Mesothelial cell of epicardium (in vitro differentiated cells): ENCODE measurements at places on chromosomes 7 and 10. TPM values are rescaled to one million over a fixed set of nuclear protein-coding genes. Genes with fewer than 3 reads are reported as not detected.

CLEC5A gene
- not detected in 3 replicates for total RNA-seq

DNA sequence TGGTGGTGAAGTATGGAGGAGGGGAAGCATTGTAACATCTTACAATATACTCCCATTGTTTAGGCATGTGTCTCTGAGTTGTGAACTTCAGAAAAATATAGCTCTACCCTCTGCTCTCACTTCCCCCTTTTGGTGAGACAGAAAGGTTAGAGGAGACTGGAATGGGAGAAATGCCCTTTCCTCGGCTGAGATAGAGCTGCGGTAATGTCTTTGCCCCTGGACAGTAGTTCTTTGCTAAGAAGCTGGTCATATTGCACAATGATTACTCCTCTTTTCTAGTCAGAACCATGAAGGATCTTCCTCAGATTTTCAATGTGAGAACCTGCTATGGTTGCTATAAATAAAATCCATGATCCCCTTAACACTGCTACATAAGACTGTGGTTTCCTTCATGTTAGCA, 171.0 kb downstream of the SEM1 start:
- H3K4me3 ChIP-seq, result no peak overlapping the region
- peaks cover 5% of the 10 kb centered on the region for H3K27me3 ChIP-seq
- H3K27ac ChIP-seq, result no peak overlapping the region
- no peak for DNase-seq
- H3K4me1 ChIP-seq, result no peaks in the 10 kb centered on the region

- no peak overlapping the region for H3K27ac ChIP-seq
- peaks cover 6% of the 10 kb centered on the region for H3K4me1 ChIP-seq
- H3K36me3 ChIP-seq, result no peaks in the 10 kb centered on the region
- H3K4me3 ChIP-seq, result no peak overlapping the region
- DNase-seq, result no peak
These were observed 34.0 kb upstream of the CNPY1 start for GRCh38 chr7:155580367-155580766.

DNA sequence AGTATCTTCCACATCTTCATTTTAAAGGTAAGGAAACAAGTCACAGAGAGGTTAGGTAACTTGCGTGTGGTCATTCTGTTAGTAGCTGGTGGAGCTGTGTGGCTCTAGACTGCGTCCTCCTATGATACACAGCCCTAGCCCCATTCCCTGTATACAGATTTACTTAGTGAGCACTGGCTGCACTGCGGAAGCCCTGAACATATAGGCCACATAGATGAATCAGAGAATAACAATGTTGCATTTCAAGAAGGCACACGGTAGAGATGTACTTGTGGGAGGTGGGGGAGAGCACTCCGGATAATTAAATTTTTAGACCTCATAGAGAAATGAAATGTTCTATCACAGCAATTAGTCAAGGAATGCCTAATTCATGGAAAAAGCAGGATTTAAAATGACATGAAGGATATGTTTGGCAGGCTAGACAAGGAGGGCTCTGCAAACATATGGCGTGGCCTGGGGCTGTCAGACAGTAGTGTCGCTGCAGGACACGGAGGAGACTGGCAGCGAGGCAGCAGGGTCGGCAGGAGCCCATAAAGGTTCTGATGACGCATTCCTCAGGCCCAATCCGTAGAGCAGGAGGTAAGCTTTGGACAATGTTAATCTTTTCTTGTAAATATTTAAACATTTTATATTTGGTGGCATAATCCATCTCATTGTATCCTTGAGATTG, 29.5 kb downstream of the RAB11FIP2 start:
- peaks cover 14% of the 10 kb centered on the region for H3K4me1 ChIP-seq
- peak overlapping the region; percentile 81 for H3K27ac ChIP-seq
- H3K4me3 ChIP-seq, result no peak overlapping the region
- H3K36me3 ChIP-seq, result peaks cover 3% of the 10 kb centered on the region
- no peak for DNase-seq
